ENCODE measurements at places on chromosomes 1 and 21.

GRCh38 chr1:156002188-156002911, 18.4 kb downstream of the SSR2 start:
- DNase-seq, result no peak

DNA sequence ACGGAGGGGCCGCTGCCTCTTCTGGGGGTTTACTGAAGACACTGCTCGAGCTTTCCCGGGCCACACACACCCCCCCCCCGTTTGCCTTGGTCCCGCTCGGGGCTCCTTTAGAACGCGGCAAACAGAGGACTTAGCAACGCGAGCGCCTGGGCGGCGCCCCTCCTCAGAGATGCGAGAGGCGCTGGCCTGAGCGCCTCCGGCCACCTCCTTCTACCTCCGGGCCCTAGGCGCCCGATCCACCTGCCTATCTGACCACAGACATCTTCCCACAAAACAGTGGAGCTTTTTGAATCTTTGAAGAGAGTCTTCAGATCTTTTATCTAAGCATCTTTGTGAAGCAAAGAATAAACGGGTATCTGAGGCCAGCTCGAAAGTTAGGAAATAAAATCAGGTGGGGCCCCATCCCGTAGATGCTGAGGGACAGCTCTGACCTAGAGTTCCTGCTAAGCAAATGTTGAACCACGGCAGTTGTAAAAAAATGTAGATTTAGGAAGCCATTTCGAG, 436 bp upstream of the TTLL7 start:
- DNase-seq, result peak; percentile 84

- DNase-seq, result peak; percentile 43
These were observed 69.7 kb upstream of the USP24 start for GRCh38 chr1:55284856-55285255.

DNA sequence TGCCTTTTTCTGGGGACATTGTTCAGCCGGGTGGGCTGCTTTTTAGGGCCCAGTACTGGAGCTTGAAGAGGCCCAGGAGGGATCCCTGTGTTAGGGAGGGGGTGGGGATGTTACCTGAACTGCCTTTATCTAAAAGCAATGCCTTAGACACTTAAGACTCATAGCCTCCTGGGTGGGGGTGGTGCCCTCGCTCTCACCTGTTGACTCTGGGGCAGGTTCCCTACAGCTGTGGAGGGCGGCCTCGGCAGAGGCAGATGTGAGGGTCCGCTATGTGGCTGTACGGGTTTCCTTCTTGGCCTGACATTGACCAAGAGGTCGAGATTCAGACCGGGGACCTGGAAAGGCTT, 716 bp downstream of the INAVA start:
- DNase-seq, result no peak

- no peak for DNase-seq
These were observed 188.1 kb upstream of the KIAA0040 start for GRCh38 chr1:175380521-175381300.

DNA sequence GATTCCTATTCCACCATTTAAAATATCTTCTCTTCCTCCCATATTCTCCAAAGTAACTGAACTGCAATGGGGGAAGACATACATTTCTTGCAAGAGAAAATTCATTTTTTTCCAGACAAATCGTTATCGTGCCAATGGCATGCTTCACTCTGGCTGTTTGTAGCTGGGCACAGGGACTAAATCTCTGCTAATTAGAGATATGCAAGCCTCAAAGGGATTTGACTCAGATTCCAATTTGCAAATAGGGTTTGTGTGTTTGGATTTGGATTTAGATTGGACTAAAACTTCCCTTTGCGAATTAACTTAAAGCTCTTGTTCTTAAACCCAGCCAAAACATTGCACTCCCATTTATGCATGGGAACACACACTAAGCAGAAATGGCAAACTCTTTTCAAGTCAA, 276.2 kb upstream of the DUSP10 start:
- DNase-seq, result no peak

DNA sequence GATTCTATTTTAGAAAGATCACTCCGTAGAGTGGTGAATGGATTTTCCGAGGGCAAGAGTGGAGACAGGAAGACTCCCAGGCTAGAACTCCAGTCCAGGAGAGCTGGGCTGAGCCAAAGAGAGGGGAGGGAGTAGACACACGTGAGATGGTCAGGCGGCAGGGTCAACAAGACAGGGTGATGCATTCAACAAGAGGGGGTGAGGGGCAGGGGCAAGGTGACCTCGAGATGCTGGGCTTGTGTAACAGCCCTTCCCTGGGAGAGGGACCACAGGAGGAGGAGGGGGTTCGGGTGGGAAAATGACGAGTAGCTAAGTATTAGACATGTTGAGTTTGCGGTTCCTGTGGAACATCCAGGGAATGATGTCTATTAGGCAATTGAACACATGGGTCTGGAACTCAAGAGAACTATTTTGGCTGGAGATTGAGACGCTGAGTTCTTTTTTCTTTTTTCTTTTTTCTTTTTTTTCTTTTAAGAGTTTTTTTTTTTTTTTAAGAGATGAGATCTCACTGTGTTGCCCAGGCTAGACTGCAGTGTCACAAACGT, 13.3 kb downstream of the RSPO1 start:
- no peak for DNase-seq

- no peak for DNase-seq
These were observed 79.4 kb downstream of the TGFB2 start for GRCh38 chr1:218424502-218424901.

GRCh38 chr1:107777664-107778047, 187.3 kb downstream of the VAV3 start:
- no peak for DNase-seq

- no peak for DNase-seq
These were observed 58.5 kb downstream of the SLC25A24 start for GRCh38 chr1:108141621-108142020.

DNA sequence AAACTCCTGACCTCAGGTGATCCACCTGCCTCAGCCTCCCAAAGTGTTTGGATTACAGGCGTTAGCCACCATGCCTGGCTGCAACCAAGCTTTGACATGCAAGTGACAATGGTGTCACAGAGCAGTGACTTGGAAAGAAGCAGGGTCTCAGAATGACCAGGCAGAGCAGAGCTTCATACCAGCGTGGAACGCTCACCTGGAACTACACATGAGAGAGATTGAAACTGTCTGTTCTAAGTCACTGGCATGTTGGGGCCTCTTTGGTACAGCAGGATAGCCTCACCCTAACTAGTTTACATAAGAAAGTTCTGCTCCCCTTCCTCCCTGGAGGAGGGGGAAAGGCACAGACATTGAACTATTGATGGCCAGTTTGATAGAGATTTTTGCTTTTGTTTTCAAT, 47.5 kb upstream of the ITPKB start:
- DNase-seq, result no peak

DNA sequence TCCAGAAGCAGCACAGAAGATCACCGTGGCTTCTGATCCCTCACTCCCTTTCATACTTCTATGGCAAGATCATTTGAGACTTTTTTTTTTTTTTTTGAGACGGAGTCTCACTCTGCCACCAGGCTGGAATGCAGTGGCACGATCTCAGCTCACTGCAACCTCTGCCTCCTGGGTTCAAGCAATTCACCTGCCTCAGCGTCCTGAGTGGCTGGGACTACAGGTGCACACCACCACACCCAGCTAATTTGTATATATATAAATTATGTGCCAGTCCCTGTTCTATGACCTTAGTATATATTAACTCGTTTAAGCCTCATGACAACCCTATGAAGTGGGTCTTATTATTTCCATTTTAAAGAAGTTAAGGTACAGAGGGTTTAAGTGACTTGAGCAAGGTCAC, 298.5 kb downstream of the VAV3 start:
- DNase-seq, result no peak

DNA sequence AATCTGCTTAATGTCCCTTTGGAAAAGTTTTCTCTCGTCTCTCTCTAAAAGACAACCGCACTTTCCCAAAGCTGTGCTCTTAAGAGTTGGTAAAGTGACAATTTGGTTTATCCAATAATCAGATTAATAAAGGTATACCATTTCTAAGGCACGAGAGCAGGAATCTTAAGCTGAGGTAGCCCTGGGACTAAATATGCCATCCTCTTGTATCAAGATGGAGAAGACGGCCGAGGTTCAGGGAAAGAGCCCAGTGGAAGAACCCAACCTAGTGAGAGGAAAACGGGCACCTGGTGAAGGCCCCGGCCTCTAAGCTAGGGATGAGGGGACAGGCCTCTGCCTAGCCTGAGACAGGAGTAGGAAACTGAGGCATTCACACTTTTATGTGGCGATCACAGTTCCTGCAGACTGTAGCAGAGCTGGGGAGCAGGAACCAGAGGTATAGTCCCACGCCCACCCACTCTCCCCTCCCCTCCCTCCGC, 334 bp upstream of the SARS1 start:
- DNase-seq, result no peak

- DNase-seq, result no peak
These were observed 735.4 kb downstream of the LTN1 start for GRCh38 chr21:28257276-28257675.

- DNase-seq, result no peak
These were observed 7.1 kb upstream of the GPX7 start for GRCh38 chr1:52595061-52595460.

DNA sequence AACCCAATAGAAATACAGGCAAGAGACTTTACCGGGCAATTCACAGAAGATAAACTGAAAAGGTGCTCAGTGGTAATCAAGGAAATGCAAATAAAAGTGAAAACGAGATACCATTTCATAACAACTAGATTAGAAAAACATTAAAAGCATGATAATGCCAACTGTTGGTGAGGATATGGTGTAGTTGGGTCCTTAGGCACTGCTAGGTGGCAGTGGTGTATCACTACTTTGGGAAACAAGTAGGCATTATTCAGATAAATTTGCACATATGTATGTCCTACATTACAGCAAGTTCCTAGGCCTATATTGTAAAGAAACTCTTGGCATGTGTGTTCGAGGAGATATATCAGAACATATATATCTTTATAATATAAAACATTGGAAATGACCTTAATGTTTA, 31.0 kb downstream of the AZIN2 start:
- DNase-seq, result no peak
